Activated CD8-positive, alpha-beta memory T cell treated with anti-CD3 and anti-CD28 coated beads for 36 hours (primary cell): ENCODE measurements at places on chromosomes 16 and 17. TPM values are rescaled to one million over a fixed set of nuclear protein-coding genes. Genes with fewer than 3 reads are reported as not detected.

Gene TM4SF5
- not detected for total RNA-seq

Gene ATP2C2
- not detected for total RNA-seq

Gene ZNF500
- total RNA-seq, result 12.0 TPM

Gene OR2C1
- total RNA-seq, result not detected
